ENCODE measurements at places on chromosomes 1 and 21.

- no peak for DNase-seq
These were observed 419.3 kb downstream of the KCTD3 start for GRCh38 chr1:215986401-215986800.

DNA sequence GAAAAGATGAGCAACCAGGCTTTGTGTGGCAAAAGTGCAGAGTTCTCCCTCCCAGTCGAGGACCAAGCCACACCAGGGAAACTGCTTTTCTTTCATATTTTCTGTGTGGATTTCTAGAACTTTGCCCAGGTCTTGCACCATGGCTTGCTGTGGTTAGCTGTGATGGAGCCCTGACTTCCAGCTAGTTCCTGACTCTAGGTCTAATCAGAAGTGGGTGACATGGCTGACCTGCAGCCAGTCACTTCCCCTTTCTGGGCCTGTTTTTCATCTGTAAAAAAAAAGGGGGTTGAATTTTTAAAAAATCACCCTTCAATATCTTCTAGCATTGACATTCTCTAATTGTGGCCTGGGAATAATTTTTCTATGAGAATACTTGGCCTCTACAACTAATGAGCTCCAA, 491.2 kb upstream of the USP24 start:
- DNase-seq: no peak

- no peak for DNase-seq
These were observed 15.6 kb downstream of the PAX7 start for GRCh38 chr1:18646091-18646785.

DNA sequence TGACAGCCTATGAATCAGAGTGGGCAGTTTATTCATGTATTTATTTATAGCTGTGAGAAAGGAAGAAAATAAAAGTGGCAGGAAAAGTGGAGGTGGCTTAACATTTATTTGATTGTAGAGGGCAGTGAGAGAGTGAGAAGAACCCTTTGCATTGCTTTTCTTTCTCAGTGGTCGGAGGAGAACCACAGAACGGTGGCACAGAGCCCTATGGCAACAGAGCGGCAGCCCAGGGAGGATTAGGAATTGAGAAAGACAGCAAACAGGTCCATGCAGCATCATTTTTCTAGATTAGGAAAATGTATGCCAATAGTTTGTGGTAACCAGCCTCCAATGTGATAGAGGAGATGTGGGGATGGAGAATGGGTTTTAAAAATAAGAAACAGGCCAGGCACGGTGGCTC, 53.1 kb downstream of the NMNAT2 start:
- DNase-seq: no peak

DNA sequence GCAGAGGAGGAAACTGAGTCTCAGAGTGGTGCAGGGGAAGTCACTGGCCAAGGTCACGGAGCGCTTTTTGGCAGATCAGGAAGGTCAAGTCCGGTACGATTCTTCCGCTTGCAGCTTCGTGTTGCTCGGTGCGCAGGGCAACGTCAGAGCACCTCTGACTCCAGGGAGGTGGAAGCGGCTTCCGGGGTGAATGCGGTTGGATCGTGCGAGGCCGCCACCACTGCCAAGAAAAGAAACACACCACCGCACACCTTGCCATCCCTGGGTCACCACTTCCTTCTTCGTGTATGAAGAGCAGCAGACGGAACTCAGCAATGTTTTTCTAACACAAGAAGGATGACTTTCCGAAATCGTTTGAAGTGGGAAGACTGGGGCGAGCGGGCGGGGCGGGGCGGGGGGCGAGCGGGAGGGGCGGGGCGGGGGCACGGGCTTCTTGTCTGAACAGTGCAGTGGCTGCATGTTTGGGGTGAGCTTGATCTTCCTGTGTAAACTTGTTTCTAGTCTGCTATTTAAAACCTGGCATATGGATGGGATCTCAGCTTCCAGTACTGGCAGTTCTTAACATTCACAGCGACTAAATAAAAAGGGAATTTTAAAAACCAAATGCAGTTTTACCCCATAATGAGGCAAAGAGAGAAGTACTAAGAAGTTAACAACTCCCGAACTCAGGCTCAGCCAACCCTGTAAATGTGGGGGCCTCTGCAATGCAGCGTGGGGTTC, 300.0 kb downstream of the RRAGC start:
- DNase-seq: peak; percentile 89

DNA sequence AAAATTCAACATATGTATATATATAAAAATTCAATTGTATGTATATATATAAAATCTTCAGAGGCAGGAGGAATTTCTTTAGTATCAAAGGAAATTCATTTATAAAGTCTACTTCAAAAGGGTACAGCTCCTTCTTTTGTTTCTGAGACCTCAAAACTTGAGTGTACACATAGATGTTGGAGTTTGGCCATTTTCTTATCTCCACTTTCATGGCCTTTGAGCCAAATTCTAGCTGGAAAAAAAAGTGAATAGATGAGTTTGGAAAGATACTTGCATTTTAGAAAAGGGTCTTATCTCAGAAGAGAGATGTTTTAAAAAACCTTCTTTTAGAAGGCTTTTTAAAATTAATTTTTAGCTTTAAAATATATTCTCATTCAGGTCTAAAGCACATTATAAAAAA, 103.2 kb downstream of the ATF6 start:
- DNase-seq: no peak

All from CD4-positive, alpha-beta T cell treated with Interleukin-6 at 100 ng/mL for 8 hours (primary cell).